ENCODE measurements at places on chromosomes 6 and 20.

DNA sequence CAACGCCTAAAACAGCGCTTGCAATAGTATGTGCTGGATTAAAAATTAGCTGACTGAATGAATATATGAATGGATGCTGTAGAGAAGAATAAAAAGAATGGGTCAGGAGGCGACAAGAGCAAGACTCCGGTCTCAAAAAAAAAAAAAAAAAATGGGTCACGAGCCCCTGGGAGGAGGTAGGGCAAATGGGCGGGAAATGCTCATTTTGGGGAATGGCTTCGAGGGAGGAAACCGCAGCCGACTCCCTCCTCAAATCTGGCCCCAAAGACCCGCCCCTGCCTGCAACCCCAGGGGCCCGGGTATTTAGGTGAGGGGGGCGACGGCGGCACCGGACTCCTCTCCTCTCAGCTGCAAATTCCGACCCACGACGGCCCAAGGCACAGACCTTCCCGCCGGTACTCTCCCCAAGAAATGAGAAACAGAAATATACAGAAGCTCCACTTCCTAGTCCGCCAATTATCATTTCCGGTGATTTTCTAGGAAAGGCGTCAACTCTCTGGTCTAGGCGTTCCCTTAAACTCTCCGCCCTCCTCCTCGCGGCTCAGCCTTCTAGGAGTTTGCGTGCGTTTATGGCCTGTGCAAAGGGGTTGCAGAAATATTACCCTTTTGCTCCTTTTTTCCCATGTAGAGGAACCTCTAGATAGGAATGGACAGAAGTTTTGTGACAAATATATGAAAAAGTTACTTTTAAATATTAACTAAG is at the start of gene ZNF311:
TSS of gene ZNF311 (minus strand) at position 133 of the 703 bp plus-strand sequence. CDS start 1,361 bp downstream, outside the sequence.
- DNase-seq, result no peak

DNA sequence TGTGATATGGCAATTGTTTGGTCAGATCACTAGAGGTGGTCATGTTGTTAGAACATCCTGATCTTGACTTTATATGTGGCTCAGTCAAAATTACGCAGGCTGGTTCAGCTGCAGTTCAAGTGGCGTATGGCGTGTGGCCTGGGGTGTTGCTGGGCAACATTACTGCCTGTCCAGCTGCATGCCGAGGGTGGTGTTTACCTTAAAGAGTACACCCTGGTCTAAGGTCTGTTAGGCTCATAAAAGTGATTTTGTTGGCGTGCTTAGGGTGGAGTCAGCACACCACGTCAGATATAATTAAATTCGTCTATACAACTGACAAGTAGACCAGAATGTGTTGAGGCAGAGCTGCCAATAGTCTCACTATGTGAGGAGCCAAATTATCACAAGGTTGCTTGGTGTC is 55.6 kb upstream of the NEDD9 start:
- DNase-seq, result no peak

DNA sequence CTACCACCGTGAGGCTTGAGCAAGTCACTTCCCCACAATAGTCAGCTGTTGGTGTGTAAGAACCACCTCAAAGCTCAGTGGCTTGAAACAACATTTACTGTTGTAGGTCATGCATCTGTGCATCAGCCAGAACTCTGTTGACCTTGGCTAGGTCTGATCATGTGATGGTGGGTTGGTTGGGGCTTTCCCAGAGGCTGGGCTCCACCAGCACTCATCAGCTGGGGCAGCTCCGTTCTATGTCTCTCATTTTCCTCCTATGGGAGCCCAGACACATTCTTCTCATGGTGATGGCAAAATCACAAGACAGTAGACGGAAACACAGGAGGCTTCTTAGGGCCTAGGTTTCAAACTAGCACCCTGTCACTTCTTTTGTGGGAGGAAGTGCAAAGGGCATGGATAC is 42.8 kb upstream of the PSMF1 start:
- no peak for DNase-seq

DNA sequence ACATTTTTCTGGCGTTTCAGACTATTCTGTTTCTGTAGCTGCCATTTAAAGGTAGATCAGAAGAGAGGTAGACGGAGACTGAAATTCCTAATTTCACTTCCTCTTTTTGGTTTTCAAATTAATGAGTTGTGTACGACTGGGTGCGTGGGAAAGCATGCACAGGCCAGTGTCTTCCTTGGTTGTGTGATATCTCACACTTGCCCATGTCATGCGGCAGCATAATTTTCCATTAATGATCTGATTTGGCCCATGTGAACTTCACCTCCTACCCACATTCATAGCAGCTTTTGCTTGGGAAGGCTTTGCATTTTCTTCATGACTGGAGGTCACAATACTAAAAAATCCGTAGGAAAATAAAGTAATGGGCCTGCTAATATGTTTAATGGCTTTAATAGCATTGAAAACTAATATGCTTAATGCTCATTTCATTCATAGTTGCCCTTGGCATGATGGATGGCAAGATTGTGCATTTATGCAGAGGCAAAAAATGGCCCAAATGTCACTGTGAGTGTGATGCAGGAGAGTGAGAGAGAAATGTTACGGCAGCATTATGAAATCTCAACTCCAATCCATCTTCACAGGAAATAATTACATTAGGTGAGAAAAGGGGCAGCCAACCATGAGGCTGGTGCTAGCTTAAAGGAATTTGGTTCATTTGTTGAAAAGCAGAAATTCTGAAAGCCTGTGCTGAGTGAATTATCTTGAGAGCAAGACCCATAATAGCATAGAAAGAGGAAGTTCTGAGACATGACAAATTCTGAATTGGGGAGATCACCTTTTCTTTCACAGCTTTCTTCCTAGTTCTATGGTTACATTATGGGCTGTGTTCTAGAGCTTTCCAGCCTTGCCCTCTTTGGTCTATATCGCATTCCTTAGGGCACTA is 69.0 kb upstream of the UST start:
- no peak for DNase-seq

GRCh38 chr6:125974214-125974866 is 12.0 kb upstream of the TRMT11 start:
- no peak for DNase-seq

DNA sequence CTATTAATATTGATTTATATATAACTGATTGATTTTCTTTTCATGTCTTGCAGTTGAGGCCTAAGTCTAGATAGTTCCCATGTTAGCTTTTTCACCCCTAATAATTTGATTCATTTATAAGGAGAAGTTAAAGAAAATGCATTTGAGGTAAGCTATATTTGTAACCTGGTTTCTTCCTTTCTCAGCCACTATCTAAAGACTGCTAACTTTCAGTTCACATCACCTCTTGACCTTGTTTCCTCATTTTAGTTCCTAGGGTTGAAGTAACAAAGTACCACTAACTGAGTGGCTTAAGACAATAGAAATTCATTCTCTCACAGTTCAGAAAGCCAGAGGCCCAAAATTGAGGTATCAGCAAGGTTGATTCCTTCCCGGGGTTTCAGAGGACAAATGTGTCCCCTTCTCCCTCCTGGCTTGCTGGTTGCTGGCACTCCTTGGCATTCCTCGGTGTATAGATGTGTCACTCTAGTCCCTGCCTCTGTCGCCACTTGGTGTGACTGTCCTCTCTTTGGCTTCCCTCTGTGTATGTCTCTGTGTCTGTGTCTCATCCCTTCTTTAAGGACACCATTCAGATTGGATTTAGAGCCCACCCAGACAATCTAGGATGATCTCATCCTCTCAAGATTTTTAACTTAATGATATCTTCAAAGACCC is 55.9 kb upstream of the C20orf144 start:
- DNase-seq, result no peak

GRCh38 chr20:3784216-3784853 is 2.2 kb downstream of the CENPB start:
- DNase-seq, result no peak

- DNase-seq, result no peak
Measured at GRCh38 chr20:3047486-3048419, 1.9 kb downstream of the MRPS26 start.

DNA sequence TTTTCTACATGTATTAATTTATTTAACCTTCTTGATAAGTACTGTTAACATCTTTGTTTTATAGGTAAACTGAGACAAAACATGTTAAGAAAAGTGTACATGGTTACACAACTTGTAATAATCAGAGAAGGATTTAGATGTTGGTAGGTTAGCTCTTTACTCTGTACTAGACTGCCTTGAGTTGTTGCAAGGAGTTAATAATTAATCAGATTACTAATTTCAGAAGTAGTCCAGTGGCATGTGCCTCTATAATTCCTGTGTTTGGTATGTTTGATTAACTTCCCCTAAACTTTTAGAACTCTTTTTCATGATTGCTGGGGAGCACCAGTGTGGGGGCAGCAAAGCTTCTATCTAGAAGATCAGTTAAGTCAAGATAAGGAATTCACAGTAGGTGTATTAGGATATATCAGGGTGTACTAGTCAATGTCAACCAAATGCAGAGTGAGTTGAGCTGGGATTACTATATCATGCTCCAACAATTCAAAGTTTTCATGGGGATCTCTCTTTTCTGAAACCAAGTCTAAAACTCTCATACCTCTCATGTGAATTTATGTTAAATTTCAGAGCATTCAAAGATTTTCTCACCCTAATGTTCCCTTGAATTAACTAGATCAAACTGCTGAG is 129.7 kb upstream of the AHI1 start:
- DNase-seq, result no peak

DNA sequence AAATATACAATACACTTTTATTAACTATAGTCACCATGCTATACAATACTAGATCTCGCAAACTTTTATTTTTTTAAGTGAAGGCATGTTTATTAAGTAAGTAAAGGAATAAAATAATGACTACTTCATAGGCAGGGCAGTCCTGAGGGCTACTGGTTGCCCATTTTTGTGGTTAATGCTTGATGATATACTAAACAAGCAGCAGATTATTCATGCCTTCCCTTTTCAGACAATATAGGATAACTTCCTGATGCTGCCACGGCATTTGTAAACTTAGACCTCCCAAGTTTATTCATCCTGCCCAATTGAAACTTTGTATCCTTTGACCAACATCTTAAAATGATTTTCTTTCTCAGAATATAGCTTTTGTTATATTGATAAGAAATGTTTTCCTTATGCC is 24.7 kb upstream of the HIVEP1 start:
- no peak for DNase-seq

GRCh38 chr6:129996387-129996786 is 22.0 kb upstream of the L3MBTL3 start:
- DNase-seq, result no peak

DNA sequence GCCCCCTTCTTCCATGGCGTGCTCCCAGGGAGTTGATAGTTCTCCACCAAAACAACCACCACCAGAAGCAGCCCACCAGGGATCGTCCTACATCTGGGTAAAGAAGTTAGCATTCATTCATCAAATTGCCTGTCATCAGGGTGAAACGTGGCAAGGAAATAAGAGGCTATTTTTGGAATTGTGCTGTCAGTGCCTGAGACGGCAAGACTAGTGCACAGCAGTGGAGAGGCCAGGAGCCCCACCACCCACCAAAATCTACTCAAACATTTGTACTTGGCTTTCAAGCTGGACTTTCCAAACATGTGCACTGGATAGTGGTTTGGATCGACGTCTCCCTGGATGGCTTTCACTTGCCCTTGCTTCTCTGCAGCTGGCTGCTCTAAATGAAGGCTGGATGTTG is 44.8 kb downstream of the TXNDC5 start:
- DNase-seq, result no peak

DNA sequence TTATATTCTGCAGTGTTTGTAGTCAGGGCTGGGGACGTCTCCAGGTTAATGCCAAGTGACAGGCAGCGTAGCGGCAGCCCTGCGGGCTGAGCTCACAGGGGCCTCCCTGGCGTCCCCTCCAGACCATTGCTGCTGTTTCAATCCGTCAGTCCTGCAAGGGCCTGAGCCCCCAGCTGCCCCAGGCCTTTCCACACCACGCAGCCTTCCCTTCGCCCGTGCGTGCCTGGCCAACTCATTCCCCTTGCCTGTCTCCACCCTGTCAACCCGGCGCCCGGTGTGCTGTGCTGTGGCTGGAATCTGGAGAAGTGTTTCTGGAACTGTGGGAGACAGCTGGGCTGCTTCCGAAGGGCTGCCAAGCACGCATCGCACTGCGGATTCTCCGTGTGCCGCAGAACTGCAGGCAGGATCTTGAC is 11.9 kb downstream of the BHLHE23 start:
- no peak for DNase-seq

GRCh38 chr20:60993433-60994044 is 258.5 kb upstream of the CDH4 start:
- DNase-seq, result no peak

GRCh38 chr20:38135651-38136420 is 29.2 kb downstream of the TGM2 start:
- DNase-seq, result no peak

GRCh38 chr6:52390361-52390727 is 28.4 kb downstream of the PAQR8 start:
- DNase-seq, result peak; percentile 17

DNA sequence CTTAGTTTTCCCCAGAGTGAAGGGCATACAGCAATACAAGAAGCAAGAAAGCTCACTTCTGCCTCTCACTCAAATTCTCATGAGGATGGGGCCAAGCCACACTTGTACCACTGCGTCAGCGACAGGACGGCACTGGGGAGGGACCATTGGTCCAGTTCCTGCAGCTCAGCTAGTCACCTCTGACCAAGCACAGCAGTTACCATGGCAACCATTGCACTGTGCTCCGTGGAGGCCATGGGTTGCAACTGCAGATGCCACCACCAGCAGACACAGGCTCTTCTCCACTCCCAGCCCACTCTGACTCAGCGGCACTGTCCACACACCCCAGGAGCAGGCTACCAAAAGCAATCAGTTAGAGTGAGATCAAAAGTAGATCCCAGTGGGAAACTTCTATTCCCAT is 441.1 kb upstream of the ARID1B start:
- DNase-seq, result no peak

DNA sequence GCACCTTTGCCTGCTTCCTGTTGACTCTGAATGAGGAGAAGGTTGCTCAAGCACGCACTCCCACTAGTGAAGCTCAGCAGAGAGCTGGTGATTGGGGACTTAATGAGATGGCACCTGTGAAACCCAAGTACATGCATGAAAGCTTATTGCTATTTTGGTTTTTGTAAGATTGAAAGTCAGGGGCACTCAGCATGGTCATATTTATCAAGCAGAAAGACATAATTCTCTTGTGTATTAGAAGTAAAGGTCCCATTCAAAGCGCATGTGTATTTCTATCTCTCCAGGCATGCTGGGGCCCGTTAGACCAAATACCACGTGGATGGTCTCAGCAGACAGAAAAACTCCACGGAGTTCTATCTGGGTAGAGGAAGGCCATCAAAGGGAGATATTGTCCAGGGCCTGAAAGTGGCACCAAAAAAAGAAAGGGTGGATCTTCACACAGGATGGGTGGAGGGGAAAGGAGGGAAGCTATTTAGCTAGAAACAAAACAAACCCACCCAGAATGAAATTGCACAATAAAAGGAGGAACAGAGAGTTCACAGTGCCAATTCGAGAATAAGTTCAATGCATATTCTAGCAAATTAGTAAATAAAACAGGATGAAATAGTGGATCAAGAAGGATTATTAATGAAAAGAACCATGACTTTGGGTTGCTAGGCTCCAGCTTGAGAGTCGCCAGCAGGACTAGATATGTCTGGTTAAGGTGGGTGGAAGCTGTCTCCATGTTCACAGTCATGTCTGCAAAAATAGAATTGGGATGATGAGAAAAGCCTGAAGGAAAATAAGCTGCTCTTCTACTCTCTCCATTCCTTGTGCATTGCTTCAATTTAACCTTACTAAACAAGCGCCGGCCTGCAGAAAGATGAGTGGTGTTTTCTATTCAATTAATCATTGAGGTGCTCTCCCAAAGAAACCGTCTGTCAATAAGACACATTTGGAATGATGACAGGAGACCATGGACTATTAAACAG is 224.9 kb upstream of the DTNBP1 start:
- no peak for DNase-seq

- no peak for DNase-seq
Measured at GRCh38 chr6:68317366-68317765, 317.7 kb upstream of the ADGRB3 start.
